ENCODE measurements at places on chromosomes 16 and 17. TPM values are rescaled to one million over a fixed set of nuclear protein-coding genes. Genes with fewer than 3 reads are reported as not detected.

ATMIN gene
- 42.5 TPM for total RNA-seq

SSTR5 gene
- total RNA-seq: not detected

MOSMO gene
- 3.8 TPM for total RNA-seq

TEX19 gene
- not detected for total RNA-seq

WFIKKN2 gene
- total RNA-seq: not detected

SPIRE2 gene
- 0.10 TPM for total RNA-seq

MPP3 gene
- total RNA-seq: 0.21 TPM

KRT13 gene
- total RNA-seq: 0.73 TPM

ABCC11 gene
- total RNA-seq: 0.52 TPM

CDYL2 gene
- 8.2 TPM for total RNA-seq
